Fibroblast of skin of right biceps (primary cell): ENCODE measurements at places on chromosomes 3 and 15.

- peak; percentile 53 for DNase-seq
Measured at GRCh38 chr3:43998836-43999727, 242.6 kb upstream of the TOPAZ1 start.

DNA sequence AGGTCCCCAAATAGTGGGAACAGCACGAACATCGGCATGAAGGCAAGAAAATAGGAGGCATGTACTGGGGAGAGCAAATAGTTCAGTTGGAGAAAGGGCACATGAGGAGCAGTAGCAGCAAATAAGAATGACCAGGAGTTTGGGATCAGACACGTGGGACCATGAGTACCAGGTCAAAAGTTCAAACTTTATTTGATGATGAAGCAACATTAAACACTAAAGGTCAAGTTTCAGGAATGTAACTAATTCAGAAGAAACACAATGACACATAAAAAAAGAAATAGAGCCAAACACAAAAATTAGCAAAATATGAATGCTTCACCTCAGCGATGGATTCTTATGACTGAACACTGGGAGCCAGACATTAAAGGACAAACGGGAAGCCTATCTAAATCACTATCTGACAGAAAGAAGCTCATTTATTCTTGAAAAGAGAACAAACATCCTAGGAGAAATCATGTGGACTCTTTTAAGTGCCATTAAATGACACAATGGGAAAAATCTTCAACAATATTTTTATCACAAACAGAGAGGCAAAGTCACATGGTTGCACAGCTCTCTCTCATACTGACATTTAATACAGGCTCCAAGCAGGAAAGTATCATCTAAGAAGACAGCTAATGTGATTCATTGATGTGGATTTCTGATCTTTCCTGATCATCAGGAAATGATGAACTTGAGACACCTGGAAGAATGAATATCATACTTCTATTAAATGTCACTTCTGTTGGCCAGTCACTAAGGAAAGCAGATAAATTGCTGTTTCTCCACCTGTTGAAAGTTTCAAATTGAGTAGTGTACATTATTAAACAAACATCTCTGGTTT lies 216.9 kb upstream of the THBS1 start:
- DNase-seq = peak; percentile 80

GRCh38 chr3:141305436-141305835 lies 62.9 kb upstream of the ZBTB38 start:
- peak; percentile 46 for DNase-seq

- peak; percentile 10 for DNase-seq
Measured at GRCh38 chr3:58325525-58325992, 7.1 kb upstream of the PXK start.

- peak; percentile 85 for DNase-seq
Measured at GRCh38 chr15:73983211-73983727, 8.8 kb downstream of the STOML1 start.

GRCh38 chr3:160473978-160474377 lies 24.4 kb upstream of the TRIM59 start:
- peak; percentile 99 for DNase-seq

GRCh38 chr3:60303160-60303559 lies 948.1 kb downstream of the FHIT start:
- peak; percentile 53 for DNase-seq

DNA sequence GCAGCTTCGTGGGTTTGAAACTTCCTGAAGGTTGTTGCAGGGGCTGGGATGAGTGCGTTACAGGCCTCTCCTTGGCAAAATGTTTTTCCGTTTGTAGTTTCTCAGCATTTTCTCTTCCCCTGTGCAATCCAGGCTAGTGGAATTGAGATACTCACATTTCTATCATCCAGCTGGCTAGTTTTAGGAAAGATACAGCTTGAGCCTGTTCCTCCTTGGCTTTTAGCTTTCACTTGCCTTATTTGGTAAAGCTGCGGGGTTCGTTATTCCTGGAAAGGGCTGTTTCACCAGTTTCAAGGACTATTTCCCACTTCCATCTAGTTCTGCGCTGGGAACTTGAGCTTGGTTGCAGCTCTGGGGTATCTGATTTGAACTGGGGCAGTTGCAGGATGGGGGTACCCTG lies 90.3 kb downstream of the ITPR1 start:
- DNase-seq = peak; percentile 8

- DNase-seq = no peak
Measured at GRCh38 chr3:39096775-39097174, 10.7 kb downstream of the GORASP1 start.

DNA sequence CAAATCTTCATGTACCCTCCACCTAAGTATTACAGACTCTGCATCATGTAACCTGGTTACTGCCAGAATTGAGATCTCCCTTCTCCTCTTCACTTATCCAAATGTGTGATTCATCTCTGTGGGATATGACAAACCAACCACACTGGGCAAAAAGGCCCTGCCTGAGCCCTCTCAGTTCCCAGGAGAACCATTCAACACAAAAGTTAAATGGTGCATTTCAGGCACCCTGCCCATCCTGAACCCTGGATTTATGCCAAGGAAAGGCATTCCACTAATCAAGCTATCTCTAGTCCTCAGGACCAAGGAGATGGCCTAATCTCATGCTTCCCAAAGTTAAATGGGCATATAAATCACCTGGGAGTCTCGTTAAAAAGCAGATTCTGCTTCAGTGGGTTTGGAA lies 108.5 kb downstream of the TNIK start:
- peak; percentile 98 for DNase-seq

GRCh38 chr15:94297558-94297957 lies 66.2 kb downstream of the MCTP2 start:
- no peak for DNase-seq

DNA sequence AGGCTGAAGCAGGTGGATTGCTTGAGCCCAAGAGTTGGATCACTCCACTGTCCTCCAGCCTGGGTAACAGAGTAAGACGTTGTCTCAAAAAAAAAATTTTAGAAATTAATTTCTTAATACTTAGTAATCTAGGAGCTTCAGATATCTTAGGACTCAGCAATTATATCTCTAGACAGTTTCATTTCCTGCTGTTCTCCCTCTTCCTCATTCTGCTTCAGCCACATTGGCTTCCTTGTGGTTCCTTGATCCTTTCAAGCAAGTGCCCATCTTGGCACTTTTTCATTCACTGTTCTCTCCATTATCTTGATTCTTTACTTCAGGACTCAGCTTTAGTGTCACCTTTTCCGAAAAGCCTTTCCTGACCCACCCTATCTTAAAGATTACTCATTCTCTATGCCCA lies 22.5 kb downstream of the TMEM202 start:
- DNase-seq = no peak

DNA sequence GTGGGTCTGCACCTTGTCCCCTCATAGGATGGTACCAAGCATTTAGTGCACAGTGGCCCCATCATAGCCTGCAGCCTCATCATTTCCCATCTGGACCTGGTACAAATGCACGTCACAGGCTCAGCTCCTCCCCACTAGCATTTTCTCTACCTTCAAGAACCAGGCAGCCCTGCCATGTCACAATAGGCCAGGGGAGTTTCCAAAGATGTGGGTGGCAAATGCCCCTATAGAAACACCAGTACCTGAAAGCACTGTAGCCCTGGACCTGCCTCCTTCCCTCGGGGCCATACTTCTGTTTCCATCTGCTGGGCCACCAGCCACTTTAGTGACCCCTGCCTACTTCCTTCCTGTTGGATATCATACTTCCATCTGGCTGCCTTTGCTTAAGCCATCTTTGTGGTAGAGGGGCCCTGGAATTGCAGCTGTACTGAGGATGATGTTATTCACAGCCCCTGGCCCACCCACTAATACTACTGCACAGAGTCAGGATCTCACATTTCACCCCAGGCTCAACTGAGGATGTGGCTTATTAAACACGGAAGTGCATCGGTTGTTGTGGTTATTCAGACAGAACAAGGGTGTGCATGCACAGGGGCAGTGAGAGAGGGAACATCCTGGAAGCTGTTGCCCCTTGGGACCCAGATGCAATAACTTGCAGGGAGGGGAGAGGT lies 3.8 kb downstream of the TCTA start:
- no peak for DNase-seq

DNA sequence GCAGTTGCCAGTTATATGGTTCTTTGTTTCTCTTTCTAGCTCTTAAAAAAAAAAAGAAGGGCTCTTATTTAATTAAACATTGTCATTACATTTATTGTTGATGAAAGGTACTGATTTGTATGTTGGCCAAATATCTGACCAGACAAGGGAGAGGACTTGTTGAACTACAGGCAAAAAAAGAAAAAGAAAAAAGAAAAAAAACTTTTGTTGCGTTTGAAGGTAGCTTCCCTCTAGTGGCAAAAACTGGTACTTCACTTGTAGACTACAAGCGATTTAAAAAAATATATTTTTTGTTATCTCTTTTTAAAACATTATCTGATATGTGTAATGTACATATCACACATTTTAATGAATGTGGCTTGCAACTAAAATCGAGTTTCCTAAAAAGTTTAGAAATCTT lies 280.6 kb downstream of the ROBO2 start:
- DNase-seq = peak; percentile 32

GRCh38 chr3:42667523-42668412 lies 14.3 kb downstream of the ZBTB47 start:
- DNase-seq = peak; percentile 10

DNA sequence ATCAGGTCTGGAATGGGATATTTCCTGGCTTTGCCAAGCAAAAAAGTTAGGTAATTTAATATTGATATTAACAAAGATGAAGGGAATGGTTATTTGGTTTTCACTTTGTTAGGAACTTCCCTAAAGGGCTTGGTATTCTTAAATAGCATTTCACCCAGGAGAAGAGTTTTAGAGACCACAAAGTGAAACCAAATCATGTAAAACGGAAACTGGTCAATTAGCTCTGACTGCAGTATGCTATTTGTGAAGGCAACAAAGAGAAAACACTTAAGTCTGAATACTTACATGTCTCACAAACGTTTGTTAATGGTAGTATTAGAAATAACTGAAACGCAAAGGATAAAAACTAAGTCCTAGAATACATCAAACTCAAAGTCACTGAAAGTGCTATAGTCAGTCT lies 32.4 kb upstream of the SETMAR start:
- no peak for DNase-seq

DNA sequence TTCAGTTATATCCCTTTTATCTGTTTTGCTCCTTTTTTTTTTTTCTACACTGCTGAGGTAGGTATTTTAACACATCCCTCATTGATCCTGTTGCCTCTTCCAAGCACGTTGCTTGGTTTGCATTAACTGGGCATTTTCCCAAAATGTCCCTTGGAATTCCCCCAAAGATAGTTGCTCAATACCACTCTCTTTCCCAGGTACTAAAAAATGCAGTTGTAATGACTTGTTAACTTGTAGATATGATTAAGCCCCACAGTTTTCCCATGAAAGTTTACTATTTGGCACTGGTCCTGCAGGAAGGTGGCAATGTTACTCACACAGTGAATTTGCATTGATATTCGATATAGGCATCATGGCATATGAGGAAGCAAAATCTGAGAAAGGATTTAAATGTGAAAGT lies 67.1 kb downstream of the GRM7 start:
- DNase-seq = peak; percentile 4

- no peak for DNase-seq
Measured at GRCh38 chr15:78110096-78110495, 17.7 kb downstream of the SH2D7 start.

DNA sequence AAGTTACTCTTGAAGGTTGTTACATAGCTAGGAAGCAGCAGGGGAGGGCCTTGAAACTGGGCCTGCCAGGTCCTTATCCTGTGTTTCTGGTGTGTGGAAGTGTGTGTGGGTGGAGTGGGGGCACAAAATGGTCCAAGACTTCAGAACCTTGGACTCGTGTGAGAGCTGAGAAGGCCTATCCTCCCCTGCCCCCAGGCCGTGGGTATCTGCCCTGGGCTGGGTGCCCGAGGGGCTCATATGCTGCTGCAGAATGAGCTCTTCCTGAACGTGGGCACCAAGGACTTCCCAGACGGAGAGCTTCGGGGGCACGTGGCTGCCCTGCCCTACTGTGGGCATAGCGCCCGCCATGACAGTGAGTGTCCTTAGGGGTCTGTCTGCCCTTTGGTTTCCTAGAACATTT lies 4.5 kb downstream of the CHRD start:
- DNase-seq = no peak

- DNase-seq = no peak
Measured at GRCh38 chr15:47728426-47728825, 11.1 kb downstream of the SEMA6D start.

GRCh38 chr3:134388788-134389485 lies 14.7 kb upstream of the AMOTL2 start:
- no peak for DNase-seq

- DNase-seq = peak; percentile 16
Measured at GRCh38 chr15:49621887-49622286, 1.0 kb downstream of the DTWD1 start.

GRCh38 chr3:134144694-134145093 lies 106.0 kb downstream of the RYK start:
- DNase-seq = no peak

- DNase-seq = no peak
Measured at GRCh38 chr3:193589616-193590015, 3.4 kb upstream of the OPA1 start.

- peak; percentile 76 for DNase-seq
Measured at GRCh38 chr3:173932624-173933023, 535.1 kb downstream of the NLGN1 start.

GRCh38 chr3:155605571-155605970 lies 139.3 kb downstream of the PLCH1 start:
- DNase-seq = no peak

- DNase-seq = peak; percentile 12
Measured at GRCh38 chr3:104781112-104781511, 585.6 kb upstream of the ALCAM start.

- no peak for DNase-seq
Measured at GRCh38 chr3:37862903-37863815, 1.5 kb downstream of the CTDSPL start.

- peak; percentile 16 for DNase-seq
Measured at GRCh38 chr3:42914771-42915515, 9.0 kb downstream of the ZNF662 start.

DNA sequence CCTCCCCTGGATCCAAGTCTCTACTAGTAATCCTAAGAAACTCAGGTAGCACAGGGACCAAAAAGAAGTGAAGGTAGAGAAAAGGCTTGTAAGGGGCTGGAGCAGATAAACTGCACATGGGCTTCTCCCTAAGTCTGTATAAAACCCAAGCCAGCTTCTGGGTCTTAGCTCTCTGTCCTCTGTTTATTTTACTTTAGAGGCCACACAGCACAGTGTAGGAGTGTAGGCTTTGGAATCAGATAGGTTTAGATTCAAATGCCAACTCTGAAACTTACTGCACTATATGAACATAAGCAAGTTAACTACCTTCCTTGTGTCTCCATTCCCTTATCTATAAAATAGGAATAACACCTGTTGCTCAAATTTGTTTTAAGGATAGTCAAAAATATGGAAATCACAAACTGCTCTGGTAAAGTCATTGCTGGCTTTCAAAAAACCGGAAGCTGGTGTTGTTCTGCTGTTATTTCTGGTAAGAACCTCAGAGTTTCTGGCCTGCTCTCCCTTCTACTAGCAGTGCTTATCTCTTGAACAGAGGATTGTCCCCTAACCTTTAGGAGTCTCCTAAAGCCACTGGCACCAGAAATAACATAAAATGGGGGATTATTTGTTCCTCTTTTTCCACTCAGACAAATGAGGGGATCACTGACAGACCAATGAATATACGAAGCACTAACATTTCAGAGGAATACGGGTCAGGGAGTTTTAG lies 33.8 kb downstream of the PIK3R4 start:
- no peak for DNase-seq
